A549 treated with CORT108297 at 1 μM for 4 hours (cell line): ENCODE measurements at places on chromosomes 13 and 19. TPM values are rescaled to one million over a fixed set of nuclear protein-coding genes. Genes with fewer than 3 reads are reported as not detected.

The KCNK6 gene
- 4.5 to 6.1 TPM (median 5.4 TPM) in 5 replicates for total RNA-seq

The MTIF3 gene
- 21.1 to 23.7 TPM (median 22.5 TPM) in 5 replicates for total RNA-seq

The ZNF766 gene
- total RNA-seq = 5.6 to 12.8 TPM (median 8.5 TPM) in 5 replicates

The PROZ gene
- not detected in 5 replicates for total RNA-seq

The FAM32A gene
- total RNA-seq = 90.8 to 96.7 TPM (median 92.8 TPM) in 5 replicates

The LMTK3 gene
- total RNA-seq = 2.8 to 5.4 TPM (median 4.8 TPM) in 5 replicates

The CHAMP1 gene
- total RNA-seq = 18.4 to 23.0 TPM (median 22.3 TPM) in 5 replicates

The ALOX5AP gene
- total RNA-seq = 3.7 to 5.2 TPM (median 3.9 TPM) in 5 replicates

The TJP3 gene
- total RNA-seq = 0.29 to 0.53 TPM (median 0.33 TPM) in 5 replicates

The NCCRP1 gene
- 1.1 to 2.1 TPM (median 1.7 TPM) in 5 replicates for total RNA-seq

The ZNF283 gene
- 3.6 to 7.3 TPM (median 4.4 TPM) in 5 replicates for total RNA-seq

The ANKLE1 gene
- total RNA-seq = 0.28 to 0.88 TPM (median 0.62 TPM) in 5 replicates

The CC2D1A gene
- total RNA-seq = 8.6 to 11.6 TPM (median 10.3 TPM) in 5 replicates

The DIS3 gene
- total RNA-seq = 17.7 to 21.1 TPM (median 20.0 TPM) in 5 replicates

The PSG6 gene
- not detected in 5 replicates for total RNA-seq

The ICAM5 gene
- 0.47 to 1.3 TPM (median 1.0 TPM) in 5 replicates for total RNA-seq

The HSD17B14 gene
- 12.0 to 18.1 TPM (median 15.2 TPM) in 5 replicates for total RNA-seq

The MVB12A gene
- total RNA-seq = 31.0 to 44.1 TPM (median 43.6 TPM) in 5 replicates

The SYDE1 gene
- total RNA-seq = 12.4 to 18.4 TPM (median 16.3 TPM) in 5 replicates

The TNFRSF19 gene
- 2.8 to 3.6 TPM (median 3.2 TPM) in 5 replicates for total RNA-seq

The HSH2D gene
- 0.06 TPM in 1 of 5 replicates, not detected in the others for total RNA-seq

The RDH8 gene
- total RNA-seq = 0.16 to 0.65 TPM (median 0.33 TPM) in 5 replicates

The LGALS13 gene
- total RNA-seq = not detected in 5 replicates

The MAMSTR gene
- 0.47 to 0.76 TPM (median 0.61 TPM) in 5 replicates for total RNA-seq

The ZNF880 gene
- total RNA-seq = 0.55 to 1.3 TPM (median 0.70 TPM) in 5 replicates

The MED25 gene
- total RNA-seq = 45.5 to 76.6 TPM (median 69.6 TPM) in 5 replicates

The TRAPPC5 gene
- 43.7 to 109 TPM (median 104 TPM) in 5 replicates for total RNA-seq

The LIM2 gene
- total RNA-seq = not detected in 5 replicates

The OVOL3 gene
- 0.15 to 0.74 TPM (median 0.38 TPM) in 4 of 5 replicates, not detected in the other for total RNA-seq
